ENCODE measurements at places on chromosomes 2 and 18.

DNA sequence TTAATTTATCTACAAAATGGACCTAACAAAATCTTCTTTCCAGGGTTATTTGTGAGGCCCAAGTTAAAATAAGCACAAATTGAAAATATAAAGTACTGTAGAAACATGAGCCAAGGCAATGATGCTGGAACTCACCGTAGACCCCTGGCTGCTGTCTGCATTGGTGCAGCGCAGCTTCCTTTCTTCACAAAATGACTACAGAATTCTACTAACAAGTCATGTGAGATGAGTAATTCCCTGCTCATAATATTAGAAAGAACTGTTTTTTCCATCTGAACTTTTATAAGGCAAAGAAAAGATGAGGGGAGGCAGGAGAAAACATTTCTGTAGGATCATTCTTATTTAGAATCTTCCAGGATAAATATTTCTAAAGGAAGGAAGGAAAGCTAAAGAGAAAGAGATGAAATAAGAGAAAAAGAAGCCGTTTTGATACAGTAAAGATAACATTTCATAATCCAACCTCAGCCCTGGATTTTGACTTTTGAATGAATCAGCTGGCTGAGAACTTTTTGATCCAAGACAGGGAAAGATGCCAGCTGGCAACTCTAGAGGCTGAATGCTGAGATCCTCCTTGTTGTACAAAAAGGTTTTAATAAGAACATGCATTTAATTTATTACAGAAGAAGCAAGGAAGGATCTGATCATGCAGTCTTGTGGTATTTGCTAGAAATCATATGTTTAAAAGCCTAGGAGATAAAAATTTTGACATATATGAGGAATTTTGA, 183.9 kb upstream of the KLHL14 start:
- DNase-seq = no peak

- no peak for DNase-seq
Measured at GRCh38 chr2:225471039-225471438, 71.5 kb downstream of the NYAP2 start.

GRCh38 chr18:21196426-21196825, 45.6 kb upstream of the GREB1L start:
- no peak for DNase-seq

DNA sequence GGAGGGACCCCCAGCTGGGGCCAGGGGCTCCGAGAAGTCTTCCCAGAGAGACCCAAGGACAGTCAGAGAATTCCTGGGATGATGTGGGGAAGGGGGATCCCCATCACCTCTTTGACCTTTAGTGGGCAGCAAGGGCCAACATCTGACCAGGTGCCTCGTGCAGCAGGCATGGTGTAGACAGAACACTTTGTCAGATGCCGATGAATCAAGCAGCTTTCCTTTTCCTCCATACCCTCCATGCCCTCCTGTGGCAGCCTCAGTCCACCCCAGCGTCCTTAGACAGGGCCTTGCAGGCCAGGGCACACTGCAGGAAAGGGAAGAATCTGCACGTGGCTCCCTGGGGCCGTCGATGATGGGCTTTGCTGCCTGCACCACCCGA, 26.3 kb downstream of the GPR55 start:
- DNase-seq = no peak
